ENCODE measurements at places on chromosomes 6 and 20.

DNA sequence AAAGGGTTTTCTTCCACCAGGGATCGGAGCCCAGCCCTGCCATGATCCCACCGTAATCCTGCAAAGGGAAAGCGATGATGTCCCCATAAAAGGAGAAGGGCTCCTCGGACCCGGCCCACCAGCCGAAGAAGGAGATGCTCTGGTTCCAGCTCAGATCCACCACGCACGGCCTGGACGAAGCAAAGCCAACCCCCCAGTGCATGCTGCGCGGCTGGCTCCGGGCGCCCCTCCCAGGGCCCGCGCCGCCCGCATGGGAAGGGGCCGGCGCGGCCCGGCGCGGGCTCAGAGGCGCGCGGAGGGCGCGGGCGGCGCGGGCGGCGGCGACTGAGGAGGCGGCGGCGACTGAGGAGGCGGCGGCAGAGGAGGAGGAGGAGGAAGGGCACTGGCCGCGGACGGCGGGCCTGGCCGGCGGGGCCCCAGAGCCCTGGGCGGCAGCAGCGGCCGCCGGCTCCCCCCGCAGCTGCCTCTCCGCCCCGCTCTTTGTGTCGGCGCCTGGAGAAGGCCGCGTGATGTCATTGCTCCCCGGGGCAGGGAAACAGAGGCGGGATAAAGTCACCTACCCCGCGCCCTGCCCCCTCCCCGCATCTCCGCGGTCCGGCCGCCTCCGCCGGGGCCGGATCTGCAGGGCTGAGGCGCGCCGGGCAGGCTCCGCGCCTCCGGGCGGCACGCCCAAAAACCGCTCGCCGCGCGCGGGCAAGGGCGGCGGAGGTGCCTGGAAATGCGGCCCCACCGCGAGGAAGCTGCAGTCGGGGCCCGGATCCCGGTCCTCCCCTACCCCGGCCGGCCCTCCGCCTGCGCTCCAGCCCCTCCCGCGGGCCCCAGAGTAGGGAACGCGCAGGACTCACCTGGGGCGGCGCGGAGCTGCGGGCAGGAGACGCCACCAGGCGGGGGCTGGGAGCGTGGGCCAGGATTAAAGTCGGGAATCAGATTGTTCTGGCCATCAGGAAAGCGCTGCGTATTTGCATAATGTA lies at the start of gene FAXC:
Gene FAXC, minus strand, starts transcription at position 504 of the 971 bp plus-strand sequence. Its CDS starts 302 bp downstream, at position 202.
- no peak for DNase-seq

GRCh38 chr20:57076152-57076652 lies 190.2 kb downstream of the BMP7 start:
- no peak for DNase-seq

DNA sequence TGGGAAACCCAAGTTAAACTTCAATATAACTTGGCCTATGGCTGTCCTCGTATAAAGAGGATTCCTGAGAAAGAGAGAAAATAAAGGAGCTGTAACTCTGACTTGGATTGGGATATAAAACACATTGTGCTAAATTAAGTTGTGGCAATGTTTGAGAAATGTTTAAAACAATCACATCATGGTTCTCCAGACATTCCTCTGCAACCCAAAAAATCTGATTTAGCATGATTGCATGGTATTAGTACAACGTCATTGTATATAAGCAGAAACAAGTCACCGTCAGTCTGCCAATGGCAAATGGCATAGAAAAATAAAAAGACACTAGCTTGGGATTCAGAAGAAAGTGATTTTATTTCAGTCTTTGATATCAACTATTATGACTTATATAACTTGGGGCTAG lies 140.2 kb upstream of the FAM83B start:
- no peak for DNase-seq

DNA sequence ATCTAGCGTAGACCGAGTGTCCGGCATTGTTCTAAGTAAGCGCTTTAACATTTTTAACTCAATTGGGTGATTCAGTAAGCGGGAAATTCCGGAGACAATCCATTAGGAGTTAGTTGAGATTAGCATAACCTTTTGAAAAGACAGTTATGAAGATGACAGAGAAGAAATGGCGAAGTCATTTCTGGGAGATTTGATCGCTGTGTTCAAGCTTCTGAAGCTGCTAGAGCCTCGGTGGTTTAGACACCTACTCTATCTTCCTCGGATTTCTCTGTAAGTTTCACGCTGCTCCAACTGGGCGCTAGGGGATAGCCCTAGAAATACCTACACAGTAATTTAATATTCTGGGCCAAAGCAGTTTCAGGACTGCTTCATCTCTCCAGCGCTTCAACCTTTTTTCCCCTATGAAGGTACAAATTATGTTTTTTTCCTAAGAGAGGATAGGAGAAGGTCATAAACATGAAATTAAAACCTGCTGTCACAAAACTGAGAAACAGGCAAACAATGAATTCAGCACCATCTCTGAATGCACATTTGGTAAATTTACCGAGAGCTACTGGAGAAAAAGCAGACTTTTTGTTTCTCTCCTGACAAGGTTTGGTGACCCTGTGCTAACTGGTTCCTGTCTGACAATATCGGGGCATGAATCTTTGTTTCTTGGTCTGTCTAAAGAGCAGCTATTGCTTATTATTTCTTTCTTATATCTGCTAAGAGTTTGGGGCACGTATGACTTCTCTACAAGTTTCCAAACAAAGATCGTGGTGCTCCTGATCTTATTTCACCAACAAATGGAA lies 22.4 kb downstream of the ZNF311 start:
- DNase-seq, result no peak

All from activated CD4-positive, alpha-beta T cell treated with anti-CD3 and anti-CD28 coated beads, Interleukin-2, amount 50 U/mL, for 1 hour (primary cell).